Activated CD4-positive, alpha-beta memory T cell treated with anti-CD3 and anti-CD28 coated beads, Interleukin-2, amount 10 ng/mL, durations not matched to agents 7 days and 5 days (primary cell): ENCODE measurements at places on chromosomes 13 and 19.

DNA sequence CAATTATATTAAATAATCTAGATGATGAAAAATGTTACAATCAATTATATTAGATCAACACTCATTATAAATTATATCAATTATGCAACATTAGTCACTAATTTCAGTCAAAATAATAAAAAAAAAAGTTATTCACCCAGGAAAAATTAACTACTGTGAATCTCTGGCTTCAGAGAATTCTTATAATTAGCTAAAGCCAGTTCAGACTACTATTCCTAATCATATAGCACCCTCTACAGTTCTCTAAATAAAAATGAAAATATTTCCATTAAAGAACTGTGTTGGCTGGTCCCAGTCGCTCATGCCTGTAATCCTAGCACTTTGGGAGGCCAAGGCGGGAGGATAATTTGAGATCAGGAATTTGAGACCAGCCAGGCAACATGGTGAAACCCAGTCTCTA, 33.0 kb downstream of the XPO4 start:
- no peak for DNase-seq

- no peak for DNase-seq
These were observed 2.9 kb downstream of the SUPT5H start for GRCh38 chr19:39448271-39448670.

GRCh38 chr13:99203601-99204579, 3.2 kb downstream of the UBAC2 start:
- no peak for DNase-seq

DNA sequence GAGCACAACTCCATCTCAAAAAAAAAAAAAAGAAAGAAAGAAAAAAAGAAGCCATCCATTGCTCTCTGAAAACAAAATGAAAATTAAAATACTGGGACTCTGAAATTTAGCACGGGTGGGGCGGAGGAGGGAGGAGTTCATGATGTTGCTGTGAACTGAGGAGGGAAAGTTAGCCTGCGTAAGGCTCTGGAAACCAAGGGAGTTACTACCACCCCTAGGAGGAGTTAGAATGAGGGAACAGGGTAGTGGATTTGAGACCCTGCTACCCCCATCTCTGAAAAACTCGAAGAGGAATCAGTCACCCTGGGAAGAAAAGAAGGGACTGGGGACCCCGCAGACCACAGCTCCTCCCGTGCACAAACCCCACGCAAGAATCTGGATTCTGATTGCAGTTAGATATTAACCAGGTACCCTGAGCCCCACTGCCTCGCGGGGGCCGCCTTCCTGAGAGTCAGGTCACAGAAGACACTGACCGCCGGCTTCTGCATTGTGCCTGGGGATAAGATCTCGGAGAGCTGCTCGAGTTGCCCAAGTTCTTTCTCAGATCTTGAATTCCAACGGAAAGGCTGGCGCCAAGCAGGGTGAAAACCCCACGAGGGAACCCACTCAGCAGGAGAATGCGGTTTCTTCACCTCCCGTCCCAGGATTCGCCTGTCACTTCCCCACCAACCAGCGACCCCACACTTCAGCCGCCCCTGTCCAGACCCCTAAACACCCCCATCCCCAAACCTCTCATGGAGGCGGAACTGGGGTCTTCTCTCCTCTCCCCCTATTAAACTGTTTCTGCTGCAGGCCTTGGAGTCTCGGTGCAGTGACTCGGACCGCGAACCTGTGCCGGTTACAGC, 870 bp downstream of the ZNF442 start:
- DNase-seq, result no peak

GRCh38 chr19:16019691-16020448, 56.4 kb upstream of the TPM4 start:
- DNase-seq, result no peak
